ENCODE measurements at places on chromosomes 13 and 19. TPM values are rescaled to one million over a fixed set of nuclear protein-coding genes. Genes with fewer than 3 reads are reported as not detected.

DNA sequence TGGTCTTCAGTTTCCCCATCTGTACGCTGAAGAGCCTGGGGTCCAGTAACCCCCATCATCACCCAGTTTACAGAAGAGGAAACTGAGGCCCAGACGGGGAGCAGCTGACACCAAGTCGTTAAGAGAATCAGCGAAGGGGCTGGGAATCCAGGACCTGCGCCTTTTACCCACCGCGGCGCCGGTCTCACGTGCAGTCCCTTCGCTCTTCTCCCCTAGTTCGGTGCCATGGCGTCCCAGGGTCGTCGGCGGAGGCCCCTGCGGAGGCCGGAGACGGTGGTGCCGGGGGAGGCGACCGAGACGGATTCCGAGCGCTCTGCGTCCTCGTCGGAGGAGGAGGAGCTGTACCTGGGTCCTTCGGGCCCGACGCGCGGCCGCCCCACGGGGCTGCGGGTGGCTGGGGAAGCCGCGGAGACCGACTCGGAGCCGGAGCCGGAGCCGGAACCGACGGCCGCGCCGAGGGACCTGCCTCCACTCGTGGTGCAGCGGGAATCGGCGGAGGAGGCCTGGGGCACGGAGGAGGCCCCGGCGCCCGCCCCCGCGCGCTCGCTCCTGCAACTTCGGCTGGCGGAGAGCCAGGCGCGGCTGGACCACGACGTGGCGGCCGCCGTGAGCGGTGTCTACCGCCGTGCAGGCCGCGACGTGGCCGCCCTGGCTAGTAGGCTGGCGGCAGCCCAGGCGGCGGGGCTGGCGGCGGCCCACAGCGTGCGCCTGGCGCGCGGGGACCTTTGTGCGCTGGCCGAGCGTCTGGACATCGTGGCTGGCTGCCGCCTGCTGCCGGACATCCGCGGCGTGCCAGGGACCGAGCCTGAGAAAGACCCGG is 698 bp downstream of the BLOC1S3 start:
- DNase-seq: peak; percentile 42

DNA sequence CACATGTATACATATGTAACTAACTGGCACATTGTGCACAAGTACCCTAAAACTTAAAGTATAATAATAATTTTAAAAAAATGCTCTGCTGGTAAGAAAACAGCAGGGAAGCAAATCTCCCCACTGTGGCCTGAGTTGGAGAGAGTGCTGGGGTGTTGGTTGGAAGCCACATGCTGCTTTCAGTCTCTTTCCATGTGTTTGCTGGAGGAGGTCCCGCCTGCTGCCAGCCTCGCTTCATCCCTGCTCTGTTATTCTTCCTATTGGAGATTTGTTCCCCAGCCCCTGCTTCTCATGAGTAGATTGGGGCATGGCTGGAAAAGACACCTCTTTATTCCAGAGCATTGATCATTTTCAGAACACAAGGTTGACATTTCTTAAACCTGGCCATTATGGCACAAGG is 230.5 kb downstream of the FGF9 start:
- no peak for DNase-seq

DNA sequence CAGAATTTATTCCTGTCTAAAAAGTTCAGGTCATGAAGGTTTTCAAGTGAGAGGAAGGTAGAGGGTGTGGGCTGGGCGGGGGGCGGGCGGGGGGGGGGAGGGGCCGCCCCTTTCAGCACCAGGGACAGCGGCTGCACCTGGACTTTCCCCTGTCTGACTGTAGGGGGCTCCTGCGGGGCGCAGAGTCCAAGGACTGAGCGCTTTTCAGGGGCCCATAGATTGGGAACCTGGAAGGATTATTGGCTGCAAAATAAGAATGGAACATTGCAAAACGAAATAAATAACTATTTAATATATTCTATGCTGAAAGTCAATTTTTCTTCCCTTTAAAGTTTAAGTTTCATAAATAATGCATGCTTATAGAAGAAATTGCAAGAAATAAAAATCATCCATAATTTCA is 8.9 kb upstream of the CYP4F3 start:
- DNase-seq: no peak

Gene AMH
- 0.23 TPM for polyA plus RNA-seq

Gene DCT
- not detected for polyA plus RNA-seq

- DNase-seq: no peak
Measured at GRCh38 chr19:43628646-43629326, 9.4 kb upstream of the ZNF428 start.

DNA sequence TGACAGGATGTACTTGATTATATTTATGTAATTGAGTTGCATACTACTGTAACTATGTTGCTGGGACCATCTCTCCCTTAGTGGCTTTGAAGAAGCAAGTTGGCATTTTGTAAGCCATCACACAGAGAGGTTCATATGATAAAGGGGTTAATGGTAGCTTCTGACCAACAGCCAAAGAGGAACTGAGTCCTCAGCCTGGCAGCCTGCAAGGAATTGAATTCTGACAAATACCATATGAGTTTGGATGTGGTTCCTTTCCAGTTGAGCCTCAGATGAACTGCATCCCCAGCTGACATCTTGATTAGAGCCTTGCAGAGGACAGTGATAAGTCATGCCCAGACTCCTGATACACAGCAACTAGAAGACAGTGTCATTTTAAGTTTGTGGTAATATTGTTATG is 8.6 kb upstream of the MYCBP2 start:
- no peak for DNase-seq

- DNase-seq: peak; percentile 88
Measured at GRCh38 chr13:26280295-26280694, 26.4 kb downstream of the CDK8 start.

- no peak for DNase-seq
Measured at GRCh38 chr13:98442391-98443230, 134.3 kb downstream of the STK24 start.

GRCh38 chr19:1136201-1136600 is 32.4 kb downstream of the GPX4 start:
- DNase-seq: no peak

DNA sequence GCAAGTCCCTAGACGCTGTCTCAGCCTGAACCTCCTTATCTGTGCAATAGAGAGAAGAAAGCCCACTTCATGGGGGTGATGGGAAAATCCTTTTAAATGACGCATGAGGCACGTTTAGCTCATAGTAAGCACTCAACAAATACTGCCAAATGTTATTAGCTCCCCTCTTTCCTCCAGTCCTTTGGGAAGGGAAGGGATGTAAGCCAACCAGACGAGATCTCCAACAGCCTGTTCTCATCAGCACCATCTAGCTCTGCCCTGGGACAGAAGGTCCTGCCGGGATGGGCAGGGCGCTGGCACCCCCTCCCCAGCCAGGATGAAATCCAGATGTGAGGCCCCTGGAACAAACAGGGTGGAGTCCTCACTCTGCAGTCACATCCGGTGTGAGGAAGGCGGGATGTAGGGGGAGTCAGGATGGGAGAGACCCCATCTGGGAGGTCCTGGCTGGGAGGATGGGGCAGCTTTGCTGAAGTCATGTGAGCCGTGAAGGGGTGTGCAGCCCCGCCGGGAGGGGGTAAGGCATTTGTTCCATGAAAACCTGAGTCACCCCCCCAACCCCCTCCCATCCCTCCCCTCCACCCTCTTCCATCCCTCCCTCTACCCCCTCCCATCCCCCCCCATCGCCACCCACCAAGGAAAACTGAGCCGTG is 4.6 kb downstream of the S1PR2 start:
- no peak for DNase-seq

GRCh38 chr19:27929399-27929798 is 1283.6 kb downstream of the UQCRFS1 start:
- no peak for DNase-seq

GRCh38 chr19:7152568-7152967 is 83.1 kb downstream of the ZNF557 start:
- DNase-seq: peak; percentile 8

- DNase-seq: no peak
Measured at GRCh38 chr13:35888457-35888883, 242.7 kb downstream of the DCLK1 start.

Gene LGALS4
- 0.20 TPM for polyA plus RNA-seq

- DNase-seq: no peak
Measured at GRCh38 chr19:38826856-38827551, 4.6 kb downstream of the ECH1 start.

- no peak for DNase-seq
Measured at GRCh38 chr13:34114581-34114980, 296.6 kb downstream of the RFC3 start.

Gene CACNA1A
- polyA plus RNA-seq: 0.02 TPM

Gene IL4I1
- polyA plus RNA-seq: 0.12 TPM

Data from mammary epithelial cell (primary cell).